Kidney epithelial cell (primary cell): ENCODE measurements at places on chromosomes 6 and 20.
A peak's percentile ranks its signal among the peaks of the same experiment; 100 is the strongest.

GRCh38 chr20:58545565-58546415 lies 30.6 kb upstream of the APCDD1L start:
- DNase-seq, result no peak

- no peak for DNase-seq
Measured at GRCh38 chr6:105839266-105839665, 246.9 kb upstream of the PRDM1 start.

DNA sequence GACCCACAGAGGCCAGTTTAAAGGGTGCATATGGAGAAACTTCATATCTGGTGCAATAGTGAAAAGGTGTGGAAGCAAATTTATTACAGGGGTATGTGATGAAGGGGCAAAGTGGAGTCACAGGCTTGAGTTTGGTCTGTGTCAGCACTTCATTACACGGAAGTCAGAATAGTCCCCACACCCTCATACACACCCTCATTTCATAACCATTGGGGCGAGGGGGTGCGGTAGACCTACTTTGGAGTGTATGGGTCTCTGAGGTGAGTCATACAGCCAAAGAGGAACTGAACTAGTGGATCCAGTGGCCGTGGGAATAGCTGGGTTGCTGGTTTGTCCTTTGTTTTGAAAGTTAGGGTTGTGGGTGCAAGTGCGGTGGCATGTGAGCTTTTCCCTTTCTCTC lies 3.3 kb downstream of the TM9SF4 start:
- no peak for DNase-seq

DNA sequence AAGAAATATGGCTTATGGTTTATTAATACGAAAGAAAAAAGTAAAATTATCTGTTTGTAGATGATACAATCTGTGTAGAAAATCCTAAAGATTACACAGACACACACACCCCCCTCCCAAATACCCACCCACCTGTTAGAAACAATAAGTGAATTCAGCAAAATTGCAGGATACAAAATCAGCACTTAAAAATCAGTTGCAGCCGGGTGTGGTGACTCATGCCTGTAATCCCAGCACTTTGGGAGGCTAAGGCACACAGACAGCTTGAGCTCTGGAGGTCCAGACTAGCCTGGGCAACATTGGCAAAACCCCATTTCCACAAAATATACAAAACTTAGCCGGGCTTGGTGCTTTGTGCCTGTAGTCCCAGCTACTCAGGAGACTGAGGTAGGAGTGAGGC lies 42.3 kb downstream of the NINL start:
- DNase-seq, result no peak

DNA sequence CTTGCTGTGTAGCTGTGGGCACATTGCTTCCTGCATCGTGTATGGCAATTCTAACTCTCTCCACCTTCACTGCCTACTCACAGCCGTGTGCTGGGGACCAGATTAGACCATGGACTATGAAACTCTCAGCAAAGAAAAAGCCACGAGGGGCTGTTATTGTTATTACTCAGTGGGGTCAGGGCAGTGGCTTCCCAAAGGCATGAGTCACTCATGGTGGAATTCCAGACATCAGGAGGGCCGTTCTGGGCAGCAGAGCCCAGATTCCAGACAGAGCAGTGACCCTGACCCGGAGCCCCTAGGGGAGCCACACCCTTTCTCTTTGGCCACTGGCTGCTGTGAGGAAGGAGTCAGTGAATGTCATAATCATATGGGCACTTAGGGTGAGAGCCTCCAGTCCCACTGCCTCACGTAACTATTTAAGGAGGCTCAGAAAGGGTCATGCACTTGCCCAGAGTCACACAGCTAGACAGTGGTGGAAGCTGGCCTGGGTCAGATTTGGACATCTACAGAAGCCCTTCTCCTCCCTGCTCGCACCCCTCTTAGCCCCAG lies 22.2 kb upstream of the CCN5 start:
- DNase-seq, result peak; percentile 94

DNA sequence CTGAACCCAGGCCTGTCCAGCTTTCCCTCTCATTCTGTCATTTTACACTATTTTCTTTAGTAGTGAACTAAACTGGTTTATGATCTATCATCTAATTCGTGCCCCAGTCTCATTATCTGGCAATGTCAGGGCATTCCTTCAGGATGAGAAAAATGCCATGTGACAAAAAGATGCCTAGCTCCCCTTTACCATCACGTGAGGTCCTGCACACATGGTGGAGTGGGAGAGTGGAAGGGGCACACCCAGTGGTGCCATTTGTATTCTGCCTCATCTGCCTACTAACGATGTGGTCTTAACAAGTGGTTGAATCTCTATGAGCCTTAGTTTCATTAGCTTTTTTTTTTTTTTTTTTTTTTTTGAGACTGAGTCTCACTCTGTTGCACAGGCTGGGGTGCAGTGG lies 41.2 kb downstream of the CDC5L start:
- DNase-seq, result no peak

DNA sequence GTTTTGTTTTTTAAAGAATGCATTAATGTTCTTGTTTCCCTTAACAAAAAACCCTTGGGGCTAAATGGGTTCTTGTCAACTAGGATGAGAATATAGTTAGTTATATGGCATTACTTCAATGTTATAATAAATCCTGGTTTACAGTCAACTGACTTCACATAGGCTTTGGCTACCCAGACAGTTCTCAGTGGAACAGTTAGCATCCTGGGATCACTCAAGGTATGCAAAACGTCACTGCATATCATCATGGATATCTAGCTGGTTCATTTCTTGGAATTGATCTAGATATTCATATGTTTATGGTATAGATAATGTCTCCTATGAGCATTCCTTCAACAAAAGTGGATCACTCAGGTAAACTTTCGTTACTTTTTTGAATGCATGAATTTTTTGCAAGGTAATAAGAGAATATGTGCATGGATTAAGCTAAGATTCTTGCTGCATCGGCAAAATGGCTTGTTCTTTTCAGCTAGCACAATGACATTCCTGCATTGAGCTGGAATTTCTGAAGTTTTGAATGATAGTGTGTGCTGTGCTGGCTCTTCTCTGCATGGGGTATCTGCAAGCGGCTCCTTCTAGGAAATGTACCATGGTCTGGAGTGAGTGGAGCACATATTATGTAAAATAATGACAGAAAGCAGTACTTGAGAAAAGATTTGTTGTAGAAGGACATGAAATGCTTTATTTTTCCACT lies 138.9 kb downstream of the ADGRG6 start:
- DNase-seq, result no peak
